PC-3 (cell line): ENCODE measurements at places on chromosomes 5 and 9. TPM values are rescaled to one million over a fixed set of nuclear protein-coding genes. Genes with fewer than 3 reads are reported as not detected.

SPATA6L gene
- 1.4 TPM in 1 of 2 replicates, not detected in the other for total RNA-seq

CAMK2A gene
- 0.15 TPM in 1 of 2 replicates, not detected in the other for total RNA-seq

TRPM3 gene
- not detected in 2 replicates for total RNA-seq

TMC1 gene
- 0.15 TPM in 1 of 2 replicates, not detected in the other for total RNA-seq

GRCh38 chr9:126183266-126183665 lies 143.4 kb upstream of the MVB12B start:
- no peak for DNase-seq

DNA sequence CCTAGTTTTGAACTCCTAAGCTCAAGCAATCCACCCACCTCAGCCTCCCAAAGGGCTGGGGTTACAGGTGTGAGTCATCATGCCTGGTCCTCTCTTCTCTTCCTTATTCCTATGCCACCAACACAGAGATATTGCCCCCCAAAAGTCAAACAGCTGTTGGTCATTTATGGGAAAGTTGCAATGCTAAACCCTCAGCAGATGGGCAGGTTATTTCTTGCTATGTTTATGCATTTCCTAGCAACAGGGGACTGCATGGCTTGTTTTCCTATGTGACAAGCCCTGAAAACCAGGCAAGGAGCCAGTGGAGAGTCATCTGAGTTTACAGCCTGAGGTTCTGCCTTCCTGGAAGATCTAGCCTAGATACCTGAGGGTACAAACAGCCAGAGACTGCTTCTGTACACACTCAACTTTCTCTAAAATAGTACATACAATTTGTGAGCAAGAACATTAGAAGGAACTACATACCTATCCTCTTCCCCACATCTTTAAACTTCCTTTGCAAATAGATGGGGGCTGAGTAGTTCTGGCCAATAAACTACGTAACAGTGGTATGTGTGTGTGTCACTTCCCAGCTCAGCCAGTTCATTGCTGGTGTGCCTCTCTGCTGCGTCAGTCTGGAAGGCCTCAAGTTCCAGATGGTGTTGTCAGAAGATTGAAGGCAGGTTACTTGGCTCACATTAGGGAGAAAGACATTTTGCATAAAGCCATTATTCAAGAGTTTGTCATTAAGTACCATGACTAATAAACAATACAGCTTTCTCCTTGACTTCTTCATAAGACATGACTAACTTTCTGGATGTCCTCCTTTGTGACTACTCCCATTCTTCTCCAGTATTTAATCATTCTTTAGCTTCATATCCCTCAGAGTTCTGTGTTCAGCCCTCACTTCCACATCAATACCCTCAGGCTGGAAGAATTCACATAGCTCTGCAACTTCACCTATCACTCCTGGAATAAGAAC lies 65.3 kb downstream of the CSNK1A1 start:
- DNase-seq, result peak; percentile 100

DNA sequence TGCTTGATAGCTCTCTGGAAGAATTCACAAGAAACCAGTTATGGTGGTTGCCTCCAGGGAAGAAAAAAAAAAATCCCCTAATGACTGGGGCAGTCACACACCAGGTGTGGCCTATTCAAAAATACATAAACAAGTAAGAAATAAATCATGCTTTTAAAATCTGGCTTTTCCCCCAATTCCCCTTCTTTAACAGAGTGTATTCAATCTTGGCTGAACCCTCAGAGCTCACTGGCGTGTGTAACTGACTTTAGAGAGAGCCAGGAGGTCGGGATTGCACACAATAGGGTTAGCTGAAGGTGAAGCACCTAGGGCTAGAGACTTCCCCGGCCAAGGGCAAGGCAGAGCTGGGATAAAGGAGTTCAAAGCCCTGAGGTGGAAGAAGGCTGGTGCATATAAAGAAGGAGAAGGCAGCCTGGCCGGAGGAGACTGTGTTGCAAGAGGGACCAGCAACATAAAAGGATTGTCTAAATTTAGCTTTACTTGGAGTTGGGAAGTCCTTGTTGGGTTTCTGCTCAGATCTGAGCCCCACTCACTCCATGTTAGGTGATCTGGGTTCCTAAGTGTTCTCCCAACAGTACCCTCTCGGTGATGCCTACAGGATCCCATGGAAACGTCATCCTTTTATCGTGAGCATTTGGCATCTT lies 19.7 kb downstream of the FNBP1 start:
- peak; percentile 85 for DNase-seq

DNA sequence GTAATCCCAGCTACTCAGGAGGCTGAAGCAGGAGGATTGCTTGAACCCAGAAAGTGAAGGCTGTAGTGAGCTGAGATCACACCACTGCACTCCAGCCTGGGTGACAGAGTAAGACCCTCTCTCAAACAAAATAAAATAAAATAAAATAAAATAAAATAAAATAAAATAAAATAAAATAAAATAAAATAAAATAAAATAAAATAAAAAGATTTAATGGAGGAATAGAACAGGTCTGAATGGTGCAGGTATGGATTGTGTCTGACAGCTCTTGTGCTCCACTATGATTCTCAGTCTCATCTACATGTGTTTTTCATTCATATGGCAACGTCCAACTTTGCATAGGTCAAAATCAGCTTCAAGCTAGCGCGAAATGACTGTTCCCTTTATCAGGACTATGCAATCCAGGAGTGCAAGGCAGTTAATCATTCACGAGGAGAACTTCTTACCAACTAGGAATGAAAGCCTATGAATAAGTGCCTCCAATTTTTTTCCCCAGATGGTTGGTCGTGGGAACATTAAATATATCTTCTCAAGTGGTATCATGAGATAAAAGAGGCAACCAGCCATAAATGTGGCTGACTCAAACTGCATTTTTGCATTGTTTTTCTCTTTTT lies 1392.3 kb upstream of the CDH9 start:
- no peak for DNase-seq

DNA sequence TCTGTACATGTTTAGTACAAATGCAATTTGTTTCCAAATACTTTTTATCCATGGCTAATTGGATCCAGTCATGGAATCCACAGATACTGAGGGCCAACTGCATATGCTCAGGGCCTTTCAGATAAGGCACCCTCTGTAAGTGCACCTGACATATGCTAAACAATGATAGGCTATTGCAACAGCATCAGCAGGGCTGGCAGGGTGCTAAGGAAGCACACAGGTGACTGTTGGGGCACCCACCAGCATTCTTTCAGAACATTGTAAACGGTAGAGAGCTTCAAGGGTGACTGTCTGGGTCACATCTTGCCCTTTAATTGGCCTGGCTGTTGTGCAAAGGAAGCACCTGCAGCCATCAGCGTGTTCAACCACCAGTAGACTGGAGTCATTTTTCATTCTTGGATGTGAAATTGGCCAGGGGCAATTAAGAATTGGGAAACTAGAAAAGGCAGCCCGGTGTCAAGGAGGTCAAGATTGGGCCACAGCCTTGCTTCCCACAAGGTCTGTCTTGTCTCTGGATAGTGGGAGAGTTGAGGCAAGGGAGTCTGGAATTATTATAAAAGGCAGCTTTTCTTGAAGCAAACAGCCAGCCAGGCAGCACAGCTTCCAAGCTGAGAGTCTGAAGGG lies 129.3 kb upstream of the RAI14 start:
- DNase-seq, result no peak

GRCh38 chr9:14981291-14981950 lies 71.2 kb upstream of the FREM1 start:
- no peak for DNase-seq

DNA sequence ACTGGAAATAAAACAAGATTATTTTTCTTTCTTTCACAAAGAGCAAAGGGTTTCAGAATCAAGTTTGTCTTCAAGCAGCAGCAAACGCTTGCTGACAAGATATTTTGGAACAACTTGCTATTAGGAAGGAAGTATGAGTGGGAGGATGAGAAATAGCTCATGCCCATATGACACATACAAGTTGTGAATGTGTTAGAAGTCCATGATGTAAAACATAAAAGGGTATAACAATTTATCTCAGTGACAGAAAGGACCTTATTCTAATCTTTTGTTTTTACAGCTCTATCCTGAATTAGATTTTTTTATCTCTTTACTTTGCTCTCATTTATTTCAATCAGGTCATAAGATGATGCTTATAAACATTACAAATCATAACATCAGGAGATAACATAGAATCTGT lies 516.6 kb upstream of the MEF2C start:
- DNase-seq, result peak; percentile 15

DNA sequence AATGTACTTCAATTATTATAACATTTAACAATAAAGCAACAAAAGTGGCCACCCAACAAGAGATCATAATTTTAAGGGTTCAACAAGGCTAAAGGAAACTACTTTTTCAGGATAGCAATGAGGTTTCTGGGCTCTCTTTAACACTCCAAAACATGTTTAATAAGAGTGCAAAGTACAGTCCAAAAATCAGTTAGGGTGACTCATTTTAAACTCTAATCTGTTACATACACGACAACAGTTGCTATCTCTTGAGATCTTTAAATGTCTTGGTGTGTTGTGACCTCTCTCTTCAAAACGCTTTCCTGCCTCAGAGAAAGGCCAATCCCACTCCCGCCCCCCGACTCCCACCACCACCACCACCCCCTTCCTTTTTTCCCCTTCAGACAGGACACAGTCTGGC lies 11.5 kb downstream of the NFIB start:
- DNase-seq, result no peak

GRCh38 chr5:41721516-41721915 lies 148.7 kb downstream of the OXCT1 start:
- DNase-seq, result no peak

DNA sequence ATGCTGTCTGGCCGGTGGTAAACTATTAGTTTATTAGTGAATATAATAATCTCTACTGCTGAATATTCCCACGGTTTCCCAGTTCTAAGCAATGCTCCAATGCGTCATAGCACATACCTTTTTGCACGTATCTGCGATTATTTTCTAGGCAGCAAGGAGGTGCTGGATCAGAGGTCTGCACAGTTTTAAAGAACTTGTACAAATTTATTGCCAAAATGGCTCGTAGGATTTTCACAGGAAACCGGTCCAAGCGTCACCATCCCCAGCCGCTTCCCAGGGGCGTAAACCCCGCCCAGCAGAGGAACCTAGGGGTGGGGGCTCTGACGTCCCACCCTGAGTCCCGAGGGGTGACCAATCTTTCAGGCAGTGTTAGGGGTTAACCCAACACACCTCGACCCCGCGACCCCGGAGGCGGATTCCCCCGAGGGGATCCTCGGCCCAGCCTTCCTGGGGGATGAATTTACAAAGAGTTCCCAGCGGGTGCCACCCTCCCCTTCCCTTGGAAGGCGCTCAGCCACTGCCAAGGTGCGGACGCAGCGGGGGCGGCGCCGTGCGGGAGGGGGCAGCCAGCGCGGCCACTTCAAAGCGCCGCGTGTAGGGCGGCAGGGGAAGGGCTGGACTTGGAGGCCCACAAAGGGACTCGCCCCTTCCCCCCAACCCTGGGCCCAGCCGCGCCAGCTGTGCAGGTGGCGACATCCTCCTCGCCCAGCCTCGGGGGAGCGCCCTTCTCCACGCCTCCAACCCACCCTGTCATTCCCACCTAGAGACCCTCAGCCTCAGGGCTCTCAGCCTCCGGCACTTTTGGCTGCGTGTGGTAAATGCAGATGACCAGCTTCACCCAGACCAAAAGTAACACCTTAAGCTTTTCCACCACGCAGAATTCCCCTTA lies 43.5 kb upstream of the TCF7 start:
- no peak for DNase-seq

- DNase-seq, result no peak
Measured at GRCh38 chr5:100904259-100904861, 1.3 kb upstream of the ST8SIA4 start.

DNA sequence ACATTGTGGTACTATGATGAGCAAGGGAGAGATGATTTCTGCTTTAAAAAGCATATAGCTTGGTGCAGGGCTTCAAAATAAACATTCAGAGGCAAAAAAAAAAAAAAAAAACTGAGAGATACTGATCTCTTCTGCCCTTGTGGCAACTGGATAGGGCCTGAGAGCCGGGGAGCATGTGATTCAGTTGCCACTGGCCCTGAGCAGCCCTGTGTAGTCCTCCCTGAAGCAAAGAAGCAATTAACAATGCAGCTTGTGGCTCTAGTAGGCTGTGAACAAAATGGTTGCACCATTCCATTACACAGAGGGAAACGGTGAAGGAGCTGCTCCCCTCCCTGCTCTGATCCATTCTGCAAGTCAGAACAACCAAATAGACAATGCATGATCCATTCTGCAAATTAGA lies 347.5 kb upstream of the DAB2 start:
- DNase-seq, result no peak

- peak; percentile 57 for DNase-seq
Measured at GRCh38 chr9:108416324-108416723, 439.5 kb downstream of the ACTL7B start.

GRCh38 chr5:115377468-115378217 lies 81.2 kb upstream of the CCDC112 start:
- peak; percentile 86 for DNase-seq
